ENCODE measurements at places on chromosomes 12 and 14.

- H3K4me3 ChIP-seq: no peak overlapping the region
- no peak overlapping the region for H3K27ac ChIP-seq
- DNase-seq: no peak
- H3K36me3 ChIP-seq: no peaks in the 10 kb centered on the region
- H3K27me3 ChIP-seq: peaks cover 2% of the 10 kb centered on the region
Observed at GRCh38 chr12:119374635-119375034, 40.1 kb downstream of the CCDC60 start.

GRCh38 chr12:93080994-93081809, 152.1 kb upstream of the EEA1 start:
- no peaks in the 10 kb centered on the region for H3K36me3 ChIP-seq
- H3K27me3 ChIP-seq: no peaks in the 10 kb centered on the region
- no peaks in the 10 kb centered on the region for H3K4me1 ChIP-seq
- no peak overlapping the region for H3K4me3 ChIP-seq
- no peak for DNase-seq

GRCh38 chr12:21710958-21711775, 53.5 kb upstream of the LDHB start:
- H3K4me3 ChIP-seq: no peak overlapping the region
- H3K36me3 ChIP-seq: no peaks in the 10 kb centered on the region

GRCh38 chr14:55412676-55413075, 1.0 kb upstream of the ATG14 start:
- no peak overlapping the region for H3K27ac ChIP-seq
- no peaks in the 10 kb centered on the region for H3K36me3 ChIP-seq
- H3K4me1 ChIP-seq: peaks cover 15% of the 10 kb centered on the region

DNA sequence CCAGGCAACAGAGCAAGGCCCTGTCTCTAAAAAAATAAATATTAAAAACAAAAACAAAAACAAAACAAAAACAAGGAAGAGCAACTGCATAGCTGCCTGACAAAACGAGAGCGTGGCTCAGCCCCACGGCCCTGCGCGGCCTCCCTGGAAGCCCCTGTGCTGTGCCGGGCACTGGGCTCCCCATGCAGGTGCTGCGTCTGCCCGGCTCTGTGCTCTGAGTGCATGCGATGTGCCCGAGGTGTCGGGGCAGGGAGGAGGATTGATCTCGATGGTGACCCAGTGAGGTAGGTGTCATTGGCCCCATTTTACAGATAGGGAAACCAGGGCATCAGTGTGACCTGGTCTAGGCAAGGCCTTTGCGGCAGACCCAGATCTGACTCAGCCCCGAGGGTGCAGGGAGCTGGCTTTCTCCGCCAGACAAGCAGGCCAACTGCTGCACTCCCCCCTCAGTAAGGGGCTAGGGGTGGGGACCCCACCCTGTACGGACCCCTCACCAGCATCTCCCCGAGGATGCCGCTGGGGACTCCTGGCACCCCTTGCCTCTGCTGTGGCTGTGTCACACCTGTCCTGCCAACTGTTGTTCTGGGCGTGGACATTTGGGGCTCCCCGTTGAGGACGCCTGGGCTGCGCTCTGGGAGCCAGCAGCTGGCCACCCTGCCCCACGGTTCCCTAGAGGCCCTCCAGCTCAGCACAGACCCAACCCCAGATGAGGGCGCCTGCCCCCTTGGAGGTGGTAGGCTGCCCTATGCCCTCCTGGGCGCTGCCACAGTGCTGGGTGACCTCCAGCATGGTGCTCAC, 15.3 kb downstream of the GPR132 start:
- no peak overlapping the region for H3K4me3 ChIP-seq
- H3K4me1 ChIP-seq: peaks cover 12% of the 10 kb centered on the region
- peaks cover 20% of the 10 kb centered on the region for H3K36me3 ChIP-seq
- H3K27me3 ChIP-seq: peaks cover under 1% of the 10 kb centered on the region
- no peak for DNase-seq
- no peak overlapping the region for H3K27ac ChIP-seq

DNA sequence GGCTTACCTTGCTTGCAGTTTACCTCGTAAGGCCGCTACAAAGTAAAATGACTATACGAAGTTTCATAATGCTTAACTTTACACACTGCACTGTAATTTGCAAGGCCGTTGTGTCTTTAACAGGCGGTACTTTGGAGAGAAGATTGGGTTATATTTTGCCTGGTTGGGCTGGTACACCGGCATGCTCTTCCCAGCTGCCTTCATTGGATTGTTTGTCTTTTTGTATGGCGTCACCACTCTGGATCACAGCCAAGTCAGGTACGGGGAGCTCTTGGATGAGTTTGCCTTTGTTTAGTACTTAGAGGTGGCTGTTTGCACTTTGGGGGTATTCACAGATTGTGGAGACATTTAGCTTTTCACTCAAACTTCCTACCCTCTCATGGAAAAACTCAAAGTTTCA, 167.8 kb downstream of the SLC5A8 start:
- no peaks in the 10 kb centered on the region for H3K27me3 ChIP-seq
- no peaks in the 10 kb centered on the region for H3K36me3 ChIP-seq
- no peak overlapping the region for H3K4me3 ChIP-seq
- H3K27ac ChIP-seq: no peak overlapping the region
- no peaks in the 10 kb centered on the region for H3K4me1 ChIP-seq
- DNase-seq: no peak
